ENCODE measurements at places on chromosomes 12 and 14.

GRCh38 chr12:94222351-94223084 is 74.1 kb downstream of the PLXNC1 start:
- no peak for DNase-seq

DNA sequence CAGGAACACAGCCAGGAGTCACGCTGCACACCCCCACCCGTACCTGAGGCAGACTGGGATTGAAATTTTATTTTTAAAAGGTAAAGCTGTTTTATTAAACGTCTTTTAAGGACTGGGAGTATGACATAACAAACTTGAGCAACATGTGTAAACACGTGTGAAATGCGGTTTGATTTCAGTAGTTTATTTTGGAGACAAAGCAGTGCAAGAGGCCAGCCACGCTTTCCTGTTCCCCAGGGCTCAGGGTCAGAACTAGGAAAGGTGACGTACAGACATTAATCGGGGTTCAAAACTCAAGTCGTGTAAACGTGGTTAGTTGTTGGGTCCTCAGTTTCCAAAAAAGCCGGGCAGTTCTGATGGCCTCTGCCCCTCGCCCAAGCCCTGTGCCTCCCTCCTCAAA is 16.7 kb downstream of the CHGA start:
- DNase-seq: no peak

- no peak for DNase-seq
Measured at GRCh38 chr12:108457006-108457733, 57.9 kb upstream of the FICD start.

- no peak for DNase-seq
Measured at GRCh38 chr14:68702578-68702977, 90.3 kb downstream of the ZFP36L1 start.

DNA sequence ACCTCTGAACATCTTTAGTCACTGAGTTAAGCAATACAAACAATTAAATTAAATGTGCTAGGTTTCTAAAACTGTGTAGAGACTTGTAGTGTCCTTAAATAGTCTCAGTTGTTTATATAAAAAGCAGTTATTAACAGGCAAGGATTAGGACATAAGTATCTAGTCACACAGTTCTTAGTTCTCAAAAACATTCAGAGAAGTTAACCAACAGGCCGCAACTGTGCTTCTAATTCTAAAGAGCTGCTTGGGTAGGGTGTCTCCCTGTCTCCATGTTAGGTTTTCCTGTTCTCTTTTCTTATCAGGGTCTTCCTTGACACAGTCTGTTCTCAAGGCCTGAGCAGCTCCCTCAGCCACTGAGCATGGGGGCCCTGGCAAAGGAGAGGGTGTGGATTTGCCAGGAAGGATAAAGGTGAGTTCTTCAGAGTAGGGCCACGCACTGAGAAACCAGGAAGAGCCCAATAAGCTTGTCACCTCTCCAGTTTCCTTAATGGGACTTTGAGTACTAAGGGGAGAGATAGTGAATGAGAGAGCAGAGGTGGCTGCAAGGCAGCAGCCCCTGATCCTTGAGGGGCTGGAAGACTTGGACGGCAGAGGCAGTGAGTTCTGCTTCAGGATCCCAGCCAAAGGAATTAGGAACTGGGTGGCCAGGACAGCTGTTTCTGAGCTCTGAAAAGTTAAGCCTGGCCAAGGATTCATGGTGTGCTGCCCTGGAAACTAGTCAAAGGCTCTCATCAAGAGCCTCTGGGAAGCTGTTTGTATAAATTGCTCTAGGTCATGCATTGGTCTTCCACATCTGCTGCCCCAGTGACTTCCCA is 177.3 kb downstream of the MYRFL start:
- DNase-seq: no peak

GRCh38 chr12:131903270-131904255 is 9.1 kb downstream of the ULK1 start:
- no peak for DNase-seq

- no peak for DNase-seq
Measured at GRCh38 chr12:14907953-14908352, 22.3 kb upstream of the MGP start.

DNA sequence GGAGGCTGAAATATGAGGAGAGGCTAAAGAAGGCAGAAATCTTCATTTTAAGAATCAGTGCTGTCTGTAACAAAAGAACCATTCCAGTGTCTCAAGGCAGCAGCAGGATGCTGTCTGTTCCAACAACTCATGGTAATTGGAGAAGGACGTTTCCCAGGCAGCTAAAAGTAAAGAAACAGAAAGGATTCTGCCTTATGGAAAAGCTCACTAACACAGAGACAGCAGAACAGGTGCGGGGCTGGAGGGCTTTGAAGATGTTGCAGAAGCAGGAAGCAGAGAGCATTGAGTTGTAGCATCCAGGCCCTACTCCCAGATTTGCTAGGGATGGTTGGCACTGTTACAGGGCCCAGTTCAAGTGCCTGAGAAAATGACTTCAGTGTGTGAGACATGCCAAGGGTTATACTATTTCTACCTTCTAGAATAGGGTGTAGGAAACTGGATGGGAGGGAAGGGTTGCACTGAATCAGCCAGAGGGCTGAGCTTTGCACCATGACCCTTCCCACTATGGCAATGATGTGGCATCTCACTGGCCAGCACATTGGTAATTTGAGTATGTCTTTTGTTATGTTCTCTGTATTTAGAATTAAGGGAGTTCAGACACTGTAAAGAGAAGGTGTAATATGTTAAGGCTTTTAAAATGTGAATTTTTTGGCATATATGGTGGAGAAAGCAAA is 160.0 kb upstream of the FBXO33 start:
- DNase-seq: no peak

GRCh38 chr12:89040146-89040964 is 311.9 kb downstream of the DUSP6 start:
- DNase-seq: peak; percentile 23

DNA sequence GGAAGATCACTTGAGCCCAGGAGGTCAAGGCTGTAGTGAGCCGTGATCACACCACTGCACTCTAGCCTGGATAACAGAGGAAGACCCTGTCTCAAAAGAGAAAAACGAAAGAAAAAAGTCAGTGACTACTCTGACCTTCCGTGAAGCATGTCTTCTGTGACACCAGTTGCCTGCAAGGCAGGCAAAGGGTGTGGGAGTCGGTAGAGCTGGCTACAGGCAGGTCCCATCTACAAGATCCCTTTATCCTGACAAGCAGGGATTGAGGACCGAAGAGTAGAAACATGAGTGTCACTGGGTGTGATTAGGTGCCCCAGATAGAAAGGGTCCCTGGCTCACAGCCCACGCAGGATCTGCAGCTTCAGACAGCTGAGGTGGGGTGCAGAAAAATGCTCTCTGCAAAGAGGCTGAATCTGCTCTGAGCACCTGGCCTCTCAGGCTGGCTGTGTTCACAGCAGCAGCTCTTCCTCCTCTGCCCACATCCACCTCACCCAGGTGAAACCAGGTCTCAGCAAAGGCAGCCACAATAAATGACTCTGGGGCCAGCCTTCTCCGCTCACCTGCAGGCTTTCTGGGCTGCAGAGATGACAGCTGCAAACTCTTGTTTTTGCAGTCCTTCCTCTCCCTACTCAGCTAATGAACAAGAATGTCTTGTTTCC is 28.6 kb upstream of the HSP90B1 start:
- no peak for DNase-seq

Measured in stimulated activated CD8-positive, alpha-beta memory T cell treated with anti-CD3 and anti-CD28 coated beads, Interleukin-15, amount 100 ng/mL, for 1 hour (primary cell).